ENCODE measurements at places on chromosomes 7 and 10. TPM values are rescaled to one million over a fixed set of nuclear protein-coding genes. Genes with fewer than 3 reads are reported as not detected.

- DNase-seq: peak; percentile 84
These were observed 73.3 kb upstream of the RHEB start for GRCh38 chr7:151592868-151593486.

DNA sequence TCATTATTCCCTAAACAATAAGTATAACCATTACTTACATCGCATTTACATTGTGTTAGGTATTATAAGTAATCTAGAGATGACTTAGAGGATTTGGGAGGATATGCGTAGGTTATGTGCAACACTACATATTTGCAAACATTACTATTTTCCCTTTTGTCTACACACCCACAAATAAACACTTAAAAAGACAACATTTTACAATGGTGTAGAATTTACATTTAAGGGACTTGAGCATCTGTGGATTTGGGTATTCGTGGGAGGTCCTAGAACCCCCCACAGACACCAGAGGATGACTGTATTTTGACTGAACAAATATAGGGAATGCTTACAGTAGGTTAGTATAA lies 220.2 kb upstream of the MYO3A start:
- no peak for DNase-seq

DNA sequence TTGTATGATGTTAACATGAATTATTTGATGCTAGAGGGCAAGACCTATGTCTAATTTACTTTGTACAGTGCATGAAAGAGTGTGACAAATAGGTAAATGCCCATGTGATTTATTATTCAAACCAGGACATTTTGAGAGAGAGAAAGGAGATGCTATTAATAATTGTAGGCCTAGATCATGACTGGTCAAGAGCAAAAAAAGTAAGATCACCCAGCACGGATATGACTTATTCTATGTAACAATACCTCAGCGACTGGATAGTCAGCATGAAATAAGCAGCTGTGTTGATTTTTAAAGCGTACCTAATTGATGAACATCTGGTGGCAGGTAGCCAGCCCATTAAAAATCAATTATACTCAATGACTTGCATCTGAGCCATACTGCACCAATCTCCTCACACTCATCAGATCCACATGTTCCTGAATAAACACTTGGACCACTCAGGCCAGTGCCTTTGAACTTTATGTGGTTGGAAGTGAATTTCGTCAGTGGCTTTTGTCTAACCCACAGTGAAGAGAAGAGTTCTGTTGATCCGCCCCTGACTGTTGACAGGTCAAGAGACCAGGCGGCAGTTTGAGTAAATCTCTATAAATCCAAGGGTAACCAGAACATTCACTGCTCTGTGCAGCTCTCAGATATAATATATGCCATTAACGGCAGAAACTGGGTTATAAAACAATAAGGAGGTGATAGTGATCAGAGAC lies 435.3 kb downstream of the MDFIC start:
- DNase-seq: no peak

DNA sequence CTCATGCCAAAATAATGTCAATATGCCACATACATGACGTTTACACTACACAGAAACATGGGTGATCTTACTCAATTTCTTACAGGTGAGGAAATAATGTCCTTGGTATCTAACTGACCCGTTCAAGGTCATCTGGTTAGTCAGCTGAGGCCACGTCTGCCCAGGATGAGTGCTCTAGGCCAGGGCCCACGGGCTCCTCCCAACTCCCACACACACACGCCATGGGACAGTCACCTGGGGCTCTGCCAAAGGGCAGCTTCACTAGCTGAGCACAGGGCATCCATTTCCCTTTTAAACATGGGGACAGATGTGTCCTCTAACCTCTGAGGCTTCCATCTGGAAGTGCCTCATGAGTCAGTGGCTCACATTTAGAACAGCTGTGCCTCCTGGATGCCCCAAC lies 123.9 kb downstream of the TNS3 start:
- DNase-seq: no peak

DNA sequence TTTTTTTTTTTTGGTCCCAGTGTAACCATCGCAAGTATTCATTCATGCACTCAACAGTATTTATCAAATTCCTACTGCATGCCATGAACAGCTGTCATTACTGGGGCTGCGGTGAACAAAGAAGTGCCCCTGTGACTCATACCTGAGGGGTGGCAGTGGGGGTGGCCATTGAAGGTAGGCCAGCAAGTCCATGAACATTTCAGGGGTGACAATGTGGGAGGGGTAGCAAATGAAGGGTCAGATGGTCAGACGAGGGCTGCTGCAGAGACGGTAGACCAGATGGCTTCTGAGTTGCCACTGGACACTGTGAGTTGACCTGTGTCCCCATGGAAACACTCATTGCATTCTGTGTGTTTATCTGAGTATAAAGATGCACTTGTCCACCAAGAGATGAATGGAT lies 92.5 kb upstream of the PITRM1 start:
- DNase-seq: no peak

DNA sequence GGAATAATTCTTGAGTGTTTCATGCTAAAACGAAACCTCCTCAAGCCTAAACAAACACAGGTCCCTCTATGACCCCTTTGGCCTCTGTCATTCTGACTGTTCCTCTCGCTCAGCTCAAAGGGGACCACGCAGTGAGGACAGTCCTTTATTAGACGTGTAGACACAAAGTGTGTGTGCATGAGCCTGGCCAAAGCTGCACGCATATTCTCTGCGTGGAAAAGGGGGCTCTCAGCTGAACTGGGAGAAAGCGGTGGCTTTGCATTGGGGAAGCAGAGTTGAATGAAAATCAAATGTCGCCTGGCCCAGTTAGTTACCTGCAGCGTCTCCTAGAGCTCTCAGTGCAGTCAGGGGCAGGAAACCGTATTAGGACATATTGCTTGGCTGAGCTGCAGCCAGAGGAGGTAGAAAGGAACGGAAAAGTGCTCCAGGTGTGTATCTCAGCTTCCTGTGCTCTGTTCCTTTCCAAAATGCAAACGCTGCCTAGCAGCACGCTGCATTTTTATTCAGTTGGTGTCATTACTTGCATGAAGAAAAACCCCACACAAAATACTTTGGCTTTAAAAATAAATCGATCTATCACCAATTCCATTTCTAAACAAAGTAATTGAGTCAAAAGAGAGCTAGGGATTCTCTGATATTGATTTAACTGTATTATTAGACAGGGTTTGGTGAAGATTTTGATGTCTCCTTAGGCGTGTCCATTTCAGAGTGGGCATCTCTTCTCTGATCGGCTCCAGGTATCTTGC lies 4.9 kb downstream of the GATA3 start:
- no peak for DNase-seq

- DNase-seq: no peak
These were observed 265.1 kb downstream of the PRPF18 start for GRCh38 chr10:13851906-13852305.

DNA sequence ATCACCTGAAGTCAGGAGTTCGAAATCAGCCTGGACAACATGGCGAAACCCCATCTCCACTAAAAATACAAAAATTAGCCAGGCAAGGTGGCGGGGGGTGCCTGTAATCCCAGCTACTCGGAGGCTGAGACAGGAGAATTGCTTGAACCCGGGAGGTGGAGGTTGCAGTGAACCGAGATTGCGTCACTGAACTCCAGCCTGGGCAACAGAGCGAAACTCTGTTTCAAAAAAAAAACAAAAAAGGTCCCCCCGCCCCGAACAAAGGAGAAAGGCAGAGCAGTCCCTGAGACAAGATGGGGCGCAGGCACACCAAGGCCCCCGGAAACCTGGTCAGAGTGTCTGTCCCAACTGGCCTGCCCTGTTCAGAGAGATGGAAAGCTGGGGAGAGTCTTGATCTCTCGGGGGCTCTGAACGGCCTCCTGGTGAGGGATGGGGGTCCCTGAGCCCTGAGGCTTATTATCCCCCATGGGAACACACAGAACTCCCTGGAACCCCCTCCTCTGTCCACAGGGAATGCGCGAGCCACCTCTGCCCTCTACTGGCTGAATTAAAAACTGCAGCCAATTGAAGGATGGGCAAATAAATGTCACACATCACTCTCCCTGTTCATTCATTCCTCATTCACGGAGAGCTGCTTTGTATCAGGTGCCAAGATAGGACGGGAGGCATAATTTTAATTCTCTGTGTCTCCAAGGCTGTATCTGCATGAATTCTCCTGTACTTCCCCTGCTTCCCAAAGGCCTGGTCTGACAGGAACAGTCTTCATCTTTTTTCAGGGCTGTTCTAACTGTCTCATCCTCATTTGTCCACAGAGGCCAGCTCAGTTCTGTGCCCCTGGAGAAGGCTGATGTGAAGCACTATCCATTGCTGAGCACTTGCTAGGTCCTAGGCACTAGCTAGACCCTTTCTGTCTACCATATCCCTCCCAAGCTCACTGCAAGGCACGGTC lies 28.9 kb downstream of the MAT1A start:
- DNase-seq: no peak

DNA sequence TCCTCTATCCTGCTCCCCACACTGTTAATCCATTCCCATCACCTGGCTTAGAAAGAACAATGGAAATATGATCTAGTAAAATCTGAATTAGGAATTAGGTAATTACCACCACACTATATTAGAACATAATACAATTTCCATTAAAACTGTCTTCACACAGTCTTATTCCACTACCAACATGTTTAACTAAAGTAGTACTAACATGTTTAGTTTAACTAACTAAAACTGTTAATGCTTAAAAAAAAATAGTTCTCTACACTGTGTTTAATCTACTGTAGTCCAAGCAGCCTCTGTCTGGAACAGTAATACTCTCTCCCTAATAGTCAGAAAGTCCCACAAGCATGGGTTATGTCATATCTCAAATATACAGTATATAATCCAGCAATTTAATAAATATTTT lies 150.8 kb downstream of the SGMS1 start:
- no peak for DNase-seq

- DNase-seq: no peak
These were observed 21.5 kb upstream of the AKR1E2 start for GRCh38 chr10:4804465-4804864.

DNA sequence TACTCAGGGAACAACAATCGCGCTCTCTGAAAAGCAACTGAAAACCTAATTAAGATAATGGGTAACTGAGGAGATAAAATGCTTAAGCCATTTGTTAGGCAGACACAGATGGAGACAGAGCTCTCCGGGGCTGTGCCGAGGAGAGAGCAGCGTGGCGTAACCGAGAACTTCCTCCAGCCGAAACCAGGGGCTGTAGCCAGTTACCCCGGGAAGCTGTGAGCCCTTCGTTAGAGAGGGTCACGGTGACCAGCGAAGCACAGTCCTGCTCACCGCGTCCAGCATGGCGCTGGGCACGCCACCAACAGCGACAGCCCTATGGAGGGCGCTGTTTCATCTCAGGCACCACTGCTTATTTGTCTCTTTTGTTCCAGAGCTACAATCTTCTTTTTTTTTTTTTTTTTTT lies 16.1 kb downstream of the PAPOLB start:
- DNase-seq: no peak

- no peak for DNase-seq
These were observed 27.1 kb downstream of the NMT2 start for GRCh38 chr10:15141136-15142054.

GRCh38 chr7:2405601-2406345 lies 2.4 kb downstream of the CHST12 start:
- DNase-seq: no peak

DNA sequence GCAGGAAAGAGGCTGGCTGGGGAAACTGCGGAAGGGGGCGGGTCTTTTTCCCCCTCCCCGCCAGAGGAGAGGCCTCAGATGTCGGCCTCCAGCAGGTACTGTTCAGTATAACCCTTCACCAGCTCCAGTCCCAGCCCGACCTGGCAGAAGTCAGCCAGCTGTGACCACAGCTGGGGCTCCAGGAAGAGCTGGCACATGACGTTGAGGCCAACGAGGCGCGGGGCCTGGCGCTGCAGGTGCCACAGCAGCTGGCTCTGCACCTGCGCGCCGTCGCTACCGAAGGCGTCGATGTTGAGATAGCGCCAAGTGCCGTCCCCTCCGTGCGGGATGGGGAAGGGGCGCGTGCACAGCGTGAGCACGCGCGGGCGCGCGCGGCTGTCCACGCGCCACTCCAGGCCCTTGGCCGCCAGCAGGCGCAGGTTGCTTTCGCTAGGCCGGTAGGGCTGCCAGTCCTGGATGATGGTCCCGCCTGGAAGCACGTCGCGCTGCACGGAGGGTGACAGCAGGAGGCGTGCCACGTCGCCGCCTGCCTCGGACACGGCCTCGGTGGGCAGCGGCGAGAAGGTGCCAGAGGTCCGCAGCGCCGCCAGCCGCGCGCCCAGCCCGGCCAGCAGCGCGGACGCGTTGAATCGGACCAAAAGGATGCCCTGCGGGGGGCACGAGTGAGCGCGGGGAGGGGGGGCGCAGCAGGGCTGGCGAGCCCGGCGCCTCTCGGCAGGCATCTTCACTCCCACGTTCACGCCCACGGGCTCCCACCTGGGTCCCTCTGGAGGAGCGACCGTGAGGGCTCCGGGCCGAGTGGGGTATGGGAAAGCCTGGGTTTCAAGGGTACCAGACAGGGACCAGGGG lies 6.9 kb upstream of the VGF start:
- no peak for DNase-seq

The CAV2 gene
- 189 TPM for total RNA-seq

The GDF2 gene
- not detected for total RNA-seq

The NEUROD6 gene
- total RNA-seq: not detected

The ZNF107 gene
- total RNA-seq: 5.3 TPM

The TAS2R38 gene
- total RNA-seq: not detected

Data from glomerular endothelial cell (primary cell).